ENCODE measurements at places on chromosomes 12 and 14. TPM values are rescaled to one million over a fixed set of nuclear protein-coding genes. Genes with fewer than 3 reads are reported as not detected.

Gene HOXC4
- total RNA-seq = 3.1 TPM

Gene TAS2R50
- not detected for total RNA-seq

Gene KCNK10
- not detected for total RNA-seq

Gene PLXNC1
- 0.12 TPM for total RNA-seq

Gene SIX6
- not detected for total RNA-seq

Gene RNASE13
- total RNA-seq = not detected

Gene GLS2
- total RNA-seq = 0.18 TPM

Gene GUCY2C
- not detected for total RNA-seq

Gene OR8S1
- not detected for total RNA-seq

Gene CDKN3
- total RNA-seq = 77.2 TPM

Gene ESRRB
- total RNA-seq = 0.29 TPM

Gene MDP1
- total RNA-seq = 31.1 TPM

Gene PLA2G1B
- total RNA-seq = not detected

Gene LHX5
- not detected for total RNA-seq

Gene P2RX2
- total RNA-seq = not detected

Gene ARMH4
- 0.78 TPM for total RNA-seq

Gene NEUROD4
- not detected for total RNA-seq

Gene KLRC2
- 1.3 TPM for total RNA-seq

Gene KRT71
- not detected for total RNA-seq

Gene SLC39A9
- total RNA-seq = 36.4 TPM

Gene RD3L
- not detected for total RNA-seq

Gene STYK1
- 0.17 TPM for total RNA-seq

Gene HECTD4
- 13.1 TPM for total RNA-seq

Gene AICDA
- 0.17 TPM for total RNA-seq

Gene FIGNL2
- 0.21 TPM for total RNA-seq

Gene NCOR2
- total RNA-seq = 213 TPM

Gene KRT3
- 0.06 TPM for total RNA-seq

Gene APOF
- total RNA-seq = not detected

Measured in A549 treated with AZD2906 at 1 μM for 4 hours (cell line).